ENCODE measurements at places on chromosomes 16 and 17. TPM values are rescaled to one million over a fixed set of nuclear protein-coding genes. Genes with fewer than 3 reads are reported as not detected.

The DNAAF8 gene
- total RNA-seq, result 2.7 TPM

The ACSM5 gene
- not detected for total RNA-seq

The IRX5 gene
- total RNA-seq, result 0.57 TPM

The OR1A1 gene
- not detected for total RNA-seq

The CES1 gene
- not detected for total RNA-seq

The CIBAR2 gene
- not detected for total RNA-seq

GRCh38 chr17:58387834-58388233 is 29.5 kb downstream of the RNF43 start:
- no peak for DNase-seq

DNA sequence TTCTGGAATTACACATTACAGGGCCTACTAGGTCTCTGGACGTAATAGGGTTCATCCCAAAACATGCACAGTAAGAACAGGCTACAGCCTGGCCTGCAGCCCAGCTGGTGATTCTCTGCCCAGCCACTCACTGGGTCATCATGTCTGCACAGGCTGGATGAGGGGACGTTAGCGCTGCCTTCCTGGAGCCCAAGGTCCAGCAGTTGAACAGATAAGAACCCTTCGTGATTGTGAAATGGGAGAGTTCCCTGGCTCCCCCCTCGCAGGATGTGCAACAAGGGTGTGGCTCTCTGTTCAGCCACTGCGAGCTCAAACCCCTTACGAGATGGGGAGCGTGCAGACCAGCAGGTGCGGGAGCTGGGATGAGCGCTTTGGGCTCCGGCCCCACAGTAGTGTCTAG is 200.0 kb upstream of the CDH5 start:
- no peak for DNase-seq

DNA sequence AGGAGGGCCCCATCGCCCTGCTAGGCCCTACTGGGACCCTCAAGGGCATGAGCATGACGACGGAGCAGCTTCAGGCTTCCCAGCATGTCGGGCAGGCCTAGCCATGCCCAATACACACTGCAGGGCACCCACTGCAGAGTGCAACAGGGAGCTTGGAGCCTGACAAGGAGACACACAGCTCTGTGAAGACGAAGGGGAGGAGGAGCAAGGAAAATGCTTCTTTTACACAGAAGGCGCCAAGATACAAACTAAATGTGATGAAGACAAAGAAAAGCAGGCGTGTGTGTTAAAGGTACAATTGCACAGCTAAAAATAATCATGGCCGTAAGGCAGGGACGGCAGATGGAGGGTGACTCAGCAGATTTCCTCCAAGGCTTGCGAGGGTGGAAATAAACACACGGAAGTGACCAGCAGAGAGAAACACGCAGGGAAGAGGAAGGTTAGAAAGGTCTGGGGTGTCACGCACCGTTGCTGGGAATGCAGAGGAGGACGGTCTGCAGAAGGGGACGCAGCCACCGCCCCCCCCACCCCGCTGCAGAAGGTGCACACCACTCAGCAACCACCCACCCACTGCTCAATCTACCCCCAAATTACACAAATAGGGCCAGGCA is 108.5 kb downstream of the ZNF778 start:
- DNase-seq, result peak; percentile 79

DNA sequence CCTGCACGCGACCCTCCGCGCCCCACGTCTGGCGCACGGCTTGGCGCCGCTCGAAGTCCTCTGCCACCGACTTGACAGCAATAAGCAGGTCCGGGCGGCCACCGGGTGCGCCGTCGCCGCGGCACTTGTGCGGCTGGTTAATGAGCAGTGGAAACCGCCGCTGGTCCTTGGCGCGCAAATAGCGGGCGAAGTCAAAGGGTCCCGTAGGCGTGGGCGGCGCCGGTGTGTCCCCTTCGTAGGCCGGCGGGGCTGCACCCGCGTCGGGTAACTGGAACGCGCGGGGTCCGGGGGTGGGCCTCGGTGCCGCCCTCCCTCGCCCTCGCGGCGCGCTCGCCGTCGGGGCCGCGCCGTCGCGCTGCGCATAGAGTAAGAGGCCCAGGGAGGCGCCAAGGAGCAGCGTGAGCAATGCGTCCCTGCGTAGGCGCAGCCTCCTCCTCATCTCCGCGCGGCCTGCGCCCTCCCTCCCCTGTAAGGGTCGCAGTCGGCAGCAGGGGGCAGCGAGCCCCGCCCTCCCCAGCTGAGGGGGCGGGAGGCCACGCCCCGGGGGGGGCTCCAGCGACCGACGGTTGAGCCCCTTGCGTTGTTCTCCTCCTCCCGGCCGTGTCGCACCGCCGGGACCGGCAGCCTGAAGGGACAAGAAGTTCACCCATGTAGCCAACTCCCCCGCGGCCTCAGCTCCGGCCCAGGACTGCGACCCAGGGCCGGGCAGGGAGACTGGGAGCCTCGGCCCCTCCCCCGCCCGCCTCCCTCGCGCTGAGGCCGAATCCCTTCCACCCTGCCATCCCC is 558 bp downstream of the B3GNT9 start:
- DNase-seq, result peak; percentile 69

- DNase-seq, result no peak
These were observed 18.1 kb upstream of the RFFL start for GRCh38 chr17:35081638-35082037.

DNA sequence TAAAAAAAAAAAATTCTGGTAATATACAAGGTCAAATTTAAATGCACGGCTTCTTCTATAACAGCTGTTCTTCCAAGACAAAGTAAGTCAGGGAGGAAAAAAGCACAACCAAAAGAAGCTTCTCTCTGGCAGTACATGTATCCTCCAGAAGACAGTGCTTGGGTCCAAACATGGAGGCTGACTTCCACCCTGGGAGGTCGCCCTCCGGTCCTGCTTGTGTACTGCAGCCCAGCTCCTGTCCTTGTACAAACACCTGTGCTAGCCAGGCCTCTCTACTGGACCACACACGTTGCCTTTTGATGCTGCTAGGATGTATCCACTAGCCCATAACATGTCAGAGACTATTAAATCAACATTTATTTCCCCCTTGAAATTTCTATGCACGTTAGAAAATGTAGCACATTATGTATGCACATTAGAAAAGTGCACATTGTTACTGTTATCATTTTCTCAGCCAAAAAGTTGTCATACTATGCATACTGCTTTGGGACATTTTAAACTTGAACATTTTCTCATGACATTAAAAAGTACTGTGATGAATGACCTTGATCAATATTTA is 21.9 kb downstream of the TEKT3 start:
- DNase-seq, result no peak

DNA sequence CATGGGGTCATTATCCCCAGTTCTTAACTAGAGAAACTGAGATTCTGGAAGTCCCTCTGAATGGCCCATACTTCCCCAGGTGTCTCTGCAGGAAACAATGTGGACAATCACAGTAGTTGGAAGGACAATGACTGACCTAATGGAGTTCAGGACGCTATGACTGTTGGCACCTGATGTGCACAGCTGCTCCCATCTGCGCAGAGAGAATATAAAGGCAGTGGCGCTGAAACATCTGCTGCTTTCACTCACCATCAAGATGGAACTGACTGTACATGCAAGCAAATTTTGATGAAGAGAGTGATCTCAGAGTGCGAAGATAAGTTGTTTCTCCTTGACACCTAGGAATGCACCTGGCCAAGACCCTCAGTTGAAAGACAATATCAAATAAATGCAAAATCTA is 395.7 kb upstream of the ASIC2 start:
- no peak for DNase-seq

GRCh38 chr16:53457670-53458069 is 23.4 kb downstream of the RBL2 start:
- DNase-seq, result no peak

GRCh38 chr16:10009684-10010083 is 172.5 kb downstream of the GRIN2A start:
- no peak for DNase-seq

DNA sequence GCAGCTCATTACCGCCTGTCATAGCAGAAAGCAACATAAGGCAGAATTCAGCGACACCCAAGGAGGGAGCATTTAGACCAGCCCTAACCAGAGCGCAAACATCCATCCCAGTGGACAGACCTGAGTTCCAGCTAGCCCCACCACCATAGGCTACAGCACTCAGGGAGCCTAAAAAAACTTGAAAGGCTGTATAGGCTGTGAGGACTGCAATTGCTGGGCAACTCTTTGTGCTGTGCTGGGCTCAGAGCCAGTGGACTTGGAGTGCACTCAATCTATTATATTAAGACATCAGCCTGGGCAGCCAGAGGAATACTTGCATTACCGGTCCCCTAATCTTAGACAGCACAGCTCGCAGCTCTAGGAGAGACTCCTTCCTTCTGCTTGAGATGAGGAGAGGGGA is 207.3 kb downstream of the KIF2B start:
- DNase-seq, result no peak

DNA sequence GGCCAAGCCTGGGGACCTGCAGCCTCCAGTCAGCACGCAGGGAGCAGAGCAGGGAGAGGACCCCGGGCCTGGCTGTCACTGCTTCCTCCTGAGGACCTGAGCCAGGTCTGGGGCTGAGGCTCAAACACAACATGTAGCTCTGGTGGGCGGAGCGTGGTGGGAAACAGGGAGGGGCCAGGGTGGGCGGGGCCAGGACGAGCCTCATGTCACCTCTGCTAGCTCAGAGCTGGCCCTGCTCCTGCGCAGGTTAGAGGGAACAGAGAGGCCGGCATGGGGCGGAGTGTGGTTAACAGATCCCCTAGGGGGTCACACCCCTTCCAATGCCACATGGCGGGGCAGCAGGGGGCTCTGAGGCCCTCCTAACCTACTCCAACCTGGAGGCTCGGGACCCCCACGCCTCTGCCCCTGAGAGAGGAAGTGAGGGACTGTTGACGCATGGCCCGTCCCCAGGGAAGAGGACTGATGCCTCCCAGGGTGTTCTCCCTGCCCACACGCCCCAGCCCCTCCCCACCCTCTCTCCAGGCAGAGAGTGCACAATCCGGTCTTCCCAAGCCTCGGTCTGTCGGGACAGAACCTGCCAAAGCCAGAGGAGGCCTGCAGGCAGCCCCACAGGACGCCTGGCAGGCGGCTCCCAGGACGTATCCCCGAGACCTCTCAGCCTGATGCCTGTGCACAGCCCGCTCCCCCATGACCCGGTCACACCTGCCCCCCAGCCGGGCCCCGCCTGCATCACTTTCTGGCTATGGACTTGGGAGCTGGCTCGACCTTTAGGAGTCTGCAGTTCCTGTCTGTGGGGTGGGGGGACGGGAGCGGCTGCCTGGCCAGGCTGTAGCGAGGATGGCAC is 15.2 kb downstream of the PIEZO1 start:
- DNase-seq, result no peak

GRCh38 chr17:82802075-82802780 is 37.6 kb downstream of the ZNF750 start:
- DNase-seq, result peak; percentile 60

GRCh38 chr16:77898671-77899211 is 110.4 kb downstream of the VAT1L start:
- peak; percentile 64 for DNase-seq

GRCh38 chr16:11587643-11588247 is 1.0 kb upstream of the LITAF start:
- no peak for DNase-seq

DNA sequence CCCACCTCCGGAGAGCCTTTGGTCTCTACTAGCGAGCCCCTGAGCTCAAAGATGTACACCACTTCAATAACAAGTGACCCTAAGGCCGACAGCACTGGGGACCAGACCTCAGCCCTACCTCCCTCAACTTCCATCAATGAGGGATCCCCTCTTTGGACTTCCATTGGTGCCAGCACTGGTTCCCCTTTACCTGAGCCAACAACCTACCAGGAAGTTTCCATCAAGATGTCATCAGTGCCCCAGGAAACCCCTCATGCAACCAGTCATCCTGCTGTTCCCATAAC is 702 bp downstream of the SPN start:
- no peak for DNase-seq

- no peak for DNase-seq
These were observed 145.2 kb downstream of the SDK2 start for GRCh38 chr17:73498886-73499554.

DNA sequence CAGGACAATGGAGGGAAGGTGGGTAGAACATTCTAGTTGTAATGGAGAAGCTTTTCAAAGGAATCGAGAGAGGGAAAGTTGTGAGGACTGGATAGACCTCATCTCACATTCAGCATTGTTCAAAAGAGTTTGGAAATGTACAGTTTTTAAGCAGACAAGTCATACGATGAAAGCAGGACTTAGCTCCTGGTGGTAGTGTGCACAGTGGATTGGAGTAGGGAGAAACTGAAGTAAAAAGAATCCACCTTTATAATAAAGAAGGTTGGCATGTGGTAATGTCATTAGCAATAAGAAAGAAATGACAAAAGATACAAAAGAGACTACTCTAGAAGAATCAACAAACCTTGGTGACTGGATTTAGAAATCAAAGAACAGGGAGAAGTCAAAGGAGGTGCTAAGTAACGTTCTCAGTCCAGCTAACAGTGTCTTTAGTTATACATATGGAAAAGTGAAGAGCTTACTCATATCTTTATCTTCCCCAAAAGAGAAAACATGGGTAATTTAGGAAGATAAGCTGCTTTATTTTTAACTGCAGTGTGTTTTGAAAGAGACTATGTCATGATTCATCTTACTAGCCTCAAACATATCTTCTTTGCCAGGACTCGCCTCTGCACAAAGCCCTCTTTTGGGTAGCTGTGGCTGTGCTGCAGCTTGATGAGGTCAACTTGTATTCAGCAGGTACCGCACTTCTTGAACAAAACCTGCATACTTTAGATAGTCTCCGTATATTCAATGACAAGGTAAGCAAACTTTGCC is 18.7 kb upstream of the EVI2A start:
- peak; percentile 90 for DNase-seq

- DNase-seq, result no peak
These were observed 10.5 kb upstream of the CYLD start for GRCh38 chr16:50731130-50731988.

DNA sequence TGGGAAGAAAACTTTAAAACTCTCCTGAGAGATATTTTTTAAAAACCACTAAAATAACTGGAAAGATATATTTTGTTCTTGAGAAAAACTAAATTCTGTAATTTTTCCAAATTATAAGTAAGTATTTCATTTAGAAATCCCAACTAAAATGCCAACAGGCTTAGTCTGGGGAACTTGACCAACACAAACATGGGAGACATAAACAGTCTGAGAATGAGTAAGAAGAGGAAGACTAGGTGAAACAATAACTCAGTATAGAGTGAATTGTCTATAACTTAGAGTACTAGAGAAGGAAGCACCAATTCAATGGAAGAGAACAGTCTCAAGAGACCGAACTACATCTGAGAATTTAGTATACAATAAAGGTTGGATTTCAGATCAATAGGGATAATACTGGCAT is 2.9 kb downstream of the CMTM1 start:
- peak; percentile 80 for DNase-seq

- DNase-seq, result no peak
These were observed 9.5 kb downstream of the NATD1 start for GRCh38 chr17:21243516-21244303.
